BJ (cell line): ENCODE measurements at places on chromosomes 3 and 15.

GRCh38 chr15:57563416-57563815 is 28.3 kb upstream of the MYZAP start:
- DNase-seq: no peak

DNA sequence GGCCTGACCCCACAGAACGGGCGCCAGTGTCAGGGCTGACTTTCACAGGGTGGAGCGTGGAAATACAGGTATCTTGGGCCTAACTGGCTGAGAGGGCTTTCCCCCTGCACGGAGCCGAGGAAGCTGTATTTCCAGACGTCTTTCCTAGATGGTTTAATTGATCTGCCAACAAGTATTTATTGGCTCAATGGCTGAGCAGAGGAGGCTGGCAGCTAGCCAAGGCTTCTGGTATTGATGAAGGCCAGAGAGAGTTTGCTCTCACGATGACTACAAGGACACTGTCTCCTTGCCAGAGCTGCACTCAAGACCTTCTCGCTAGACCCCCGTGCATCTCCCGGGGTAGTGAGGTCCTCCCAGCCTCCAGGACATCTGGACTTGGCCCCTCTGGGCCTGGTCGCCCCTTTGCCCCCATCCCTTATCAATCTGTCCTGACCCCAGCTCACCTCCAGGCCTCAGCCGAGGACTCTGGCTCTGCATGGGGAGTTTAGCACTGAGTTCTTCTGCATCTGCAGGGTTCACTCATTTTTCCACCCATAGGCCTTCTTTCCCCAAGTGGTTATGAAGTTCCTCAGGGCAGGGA is 20.6 kb downstream of the SPSB4 start:
- DNase-seq: no peak

GRCh38 chr3:129314386-129315222 is 35.9 kb downstream of the HMCES start:
- DNase-seq: peak; percentile 42

DNA sequence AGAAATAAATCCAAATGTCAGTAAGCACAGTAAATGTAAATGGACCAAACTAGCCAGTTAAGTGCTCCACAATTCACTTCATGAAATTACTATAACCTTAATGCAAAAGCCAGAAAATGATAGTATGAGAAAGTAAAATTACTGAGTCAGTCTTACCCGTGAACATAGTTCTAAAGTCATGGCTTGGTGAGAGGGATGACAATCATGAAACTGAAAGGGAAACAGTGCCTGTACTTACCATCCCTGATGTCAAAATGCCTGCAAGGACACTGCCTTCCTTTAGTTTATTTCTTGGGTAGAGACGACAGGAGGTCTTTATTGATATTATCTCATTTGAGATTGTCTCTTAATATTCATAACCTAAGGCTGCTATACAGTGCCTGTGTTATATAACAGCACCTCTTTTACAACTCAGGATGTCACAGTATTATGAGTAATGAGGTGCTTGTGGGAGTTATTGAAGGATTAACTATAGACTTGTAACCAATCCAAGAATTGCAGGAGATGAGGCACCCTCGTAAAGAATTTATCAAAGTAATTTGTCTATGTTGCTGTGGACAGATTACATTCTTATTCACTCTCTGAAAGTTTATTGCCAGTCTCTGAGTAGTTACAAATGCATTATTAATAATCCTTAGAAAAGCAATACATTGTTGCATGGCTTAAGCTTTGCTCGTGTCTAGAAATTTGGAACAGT is 142.9 kb upstream of the BFSP2 start:
- DNase-seq: no peak

GRCh38 chr3:59163953-59164352 is 114.1 kb upstream of the CFAP20DC start:
- no peak for DNase-seq

- DNase-seq: no peak
These were observed 47.0 kb upstream of the CFAP161 start for GRCh38 chr15:81087066-81087465.

GRCh38 chr3:130895690-130896488 is 2.0 kb downstream of the ATP2C1 start:
- no peak for DNase-seq

DNA sequence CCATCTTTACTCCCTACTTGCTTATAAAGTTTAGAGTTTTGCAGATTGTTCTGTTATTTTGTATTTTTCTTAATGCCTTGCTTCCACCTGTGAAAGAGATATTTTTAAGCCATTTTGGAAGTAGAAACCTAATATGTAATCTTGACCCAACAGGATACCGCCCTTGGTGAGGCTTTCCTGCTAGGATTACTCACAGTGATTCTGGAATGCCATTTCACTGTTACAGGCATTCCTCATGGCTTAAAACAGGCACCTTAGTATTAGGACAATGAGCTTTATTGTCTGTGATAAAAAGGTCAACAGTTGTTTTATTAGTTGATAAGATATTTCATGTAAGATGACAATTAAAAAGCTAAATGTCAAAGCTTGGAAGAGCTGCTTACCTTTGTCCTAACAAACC is 58.2 kb downstream of the PHLDB2 start:
- DNase-seq: no peak

DNA sequence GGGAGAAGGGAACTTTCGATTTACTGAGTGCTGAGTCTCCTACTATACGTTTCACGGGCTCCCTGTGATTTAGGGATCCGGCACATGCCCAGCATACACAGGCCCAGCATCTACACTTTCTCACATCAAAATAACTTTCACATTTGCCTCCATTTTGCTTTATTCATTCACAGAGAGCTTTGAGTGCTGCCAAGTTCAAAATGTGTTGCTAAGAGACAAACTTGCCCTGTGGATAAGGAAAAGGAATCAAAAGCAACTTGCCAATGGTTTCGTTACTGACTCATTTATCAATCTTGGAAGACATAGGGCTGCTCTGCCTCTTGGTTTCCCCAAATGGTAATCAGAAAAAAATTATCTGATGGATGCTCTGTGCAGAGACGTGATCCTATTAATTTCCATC is 86.3 kb upstream of the LRRN1 start:
- DNase-seq: no peak

- no peak for DNase-seq
These were observed 60.6 kb upstream of the STAC start for GRCh38 chr3:36319680-36320079.

DNA sequence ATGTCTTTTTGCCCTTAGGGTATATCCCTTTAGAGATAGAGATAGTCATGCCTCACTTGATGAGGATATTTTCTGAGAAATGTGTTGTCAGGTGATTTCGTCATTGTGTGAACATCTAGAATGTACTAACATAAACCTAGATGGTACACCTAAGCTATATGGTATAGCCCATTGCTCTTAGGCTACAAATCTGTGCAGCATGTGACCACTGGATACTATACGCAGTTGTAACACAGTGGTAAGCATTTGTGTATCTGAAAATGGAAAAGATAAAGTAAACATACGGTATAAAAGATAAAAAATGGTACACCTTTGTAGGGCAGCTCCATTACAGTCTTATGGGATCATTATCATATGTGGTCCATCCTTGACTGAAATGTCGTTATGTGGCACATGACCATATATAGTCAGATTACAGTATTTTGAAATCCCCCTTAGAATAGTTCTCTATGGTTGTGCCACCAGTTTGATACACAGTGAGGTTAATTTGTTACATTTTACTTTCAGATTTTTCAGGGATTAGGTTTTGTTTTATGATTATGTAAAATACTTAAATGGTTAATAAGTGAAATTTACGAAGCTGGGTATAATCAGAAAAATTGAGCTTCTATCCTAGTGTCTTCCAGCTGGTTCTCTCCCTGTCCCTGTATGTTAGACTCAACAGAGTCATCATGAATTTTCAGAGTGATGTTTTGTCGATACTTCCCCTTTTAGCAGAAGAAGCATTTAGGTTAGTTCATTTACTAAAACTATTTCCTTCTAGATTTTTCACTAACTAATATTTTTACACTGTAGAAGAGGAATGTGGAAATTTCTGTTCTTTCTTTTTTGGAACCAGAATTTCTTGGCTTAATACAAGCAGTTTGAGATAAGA is 12.8 kb downstream of the SETD5 start:
- no peak for DNase-seq

GRCh38 chr3:177122183-177122856 is 75.0 kb downstream of the TBL1XR1 start:
- DNase-seq: no peak

DNA sequence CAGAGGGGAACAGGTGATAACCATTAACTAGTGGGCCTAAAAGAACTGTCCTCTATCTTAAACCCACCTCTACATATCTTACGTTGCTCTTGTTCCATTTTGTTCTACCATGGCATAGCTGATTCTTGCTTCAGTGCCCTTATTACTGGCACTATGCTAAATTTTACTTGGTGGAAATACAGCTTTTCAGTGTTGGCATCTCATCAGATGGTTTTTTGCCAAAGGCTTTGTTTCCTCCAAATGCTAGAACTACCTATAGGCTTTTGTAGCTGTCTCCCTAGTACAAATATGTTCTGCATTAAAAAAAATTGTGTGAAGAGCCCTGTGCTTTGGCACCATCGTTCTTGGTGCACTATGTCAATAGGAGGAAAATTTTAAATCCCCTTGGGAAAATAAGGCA is 145.0 kb upstream of the ZBTB20 start:
- DNase-seq: no peak

DNA sequence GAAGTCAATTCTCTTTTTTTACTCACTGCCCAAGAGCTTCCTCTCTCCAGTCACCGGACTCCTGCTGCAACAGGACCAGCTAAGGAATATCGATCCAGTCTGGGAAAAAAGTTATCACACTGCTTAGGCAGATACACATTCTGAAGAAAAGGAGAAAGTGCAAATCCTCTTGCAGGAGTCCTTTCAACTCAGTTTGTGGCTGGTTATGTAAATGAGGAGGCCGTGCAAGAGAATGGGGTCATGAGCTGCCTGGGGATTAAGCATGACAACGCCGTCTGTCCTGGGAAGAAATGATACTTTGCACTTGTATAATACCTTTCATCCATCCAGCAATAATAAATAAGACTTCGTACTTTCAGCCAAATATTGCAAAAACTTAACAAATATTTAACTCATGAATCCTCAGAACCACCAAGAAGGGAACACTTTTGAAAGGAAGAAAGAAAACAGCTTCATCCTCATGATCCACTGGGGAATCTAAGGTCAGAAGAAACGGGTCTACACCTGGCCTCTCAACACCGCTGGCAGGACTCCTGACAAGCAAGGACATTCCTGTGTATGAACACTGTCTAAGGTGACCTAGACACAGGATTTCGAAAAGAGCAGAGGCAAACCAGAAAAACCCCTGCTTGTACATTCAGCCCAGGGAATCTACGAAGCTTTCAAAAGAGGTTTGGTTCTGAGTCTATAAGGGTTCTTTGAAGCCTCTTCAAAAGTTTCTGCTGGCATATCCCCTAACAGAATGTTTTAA is 13.1 kb upstream of the WWTR1 start:
- no peak for DNase-seq

GRCh38 chr15:65327651-65328393 is 23.3 kb downstream of the RNU5B-1 start:
- no peak for DNase-seq

DNA sequence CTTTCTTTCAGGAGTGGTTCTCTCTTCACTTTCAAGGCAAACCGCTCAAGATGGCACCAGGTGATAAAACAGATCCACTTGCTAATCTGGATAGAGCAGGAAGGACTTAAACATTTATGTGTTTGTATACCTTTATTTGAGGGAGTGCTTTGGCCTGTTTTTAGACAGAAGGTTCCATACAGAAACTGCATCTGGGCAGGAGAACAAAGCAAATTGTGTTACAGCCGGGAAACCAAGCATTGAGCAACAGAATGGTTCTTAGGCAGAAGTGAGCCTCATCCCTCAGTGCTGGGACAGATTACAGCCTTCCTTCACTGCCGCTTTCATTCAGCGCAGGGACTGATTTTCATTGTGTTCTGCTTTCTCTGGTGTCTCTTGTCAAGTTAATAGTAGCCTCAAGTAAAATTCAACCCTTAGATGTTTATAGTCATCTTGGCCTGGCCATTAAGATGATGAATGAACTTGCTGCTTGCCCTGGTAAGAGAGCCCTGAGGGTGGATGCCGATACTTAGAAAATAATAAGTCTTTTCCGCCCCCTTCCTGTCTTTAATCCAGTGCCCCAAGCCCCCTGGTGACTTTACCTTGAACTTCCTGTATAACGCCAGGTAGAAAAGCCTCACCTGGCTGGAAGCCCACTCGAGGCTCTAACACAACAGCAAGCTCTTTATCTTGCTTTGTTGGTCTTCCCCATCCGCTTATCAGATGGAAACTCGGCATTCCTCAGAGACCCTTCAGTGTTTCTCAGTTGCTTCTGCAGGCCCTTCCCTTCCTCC is 168.0 kb upstream of the CTDSPL start:
- DNase-seq: no peak

DNA sequence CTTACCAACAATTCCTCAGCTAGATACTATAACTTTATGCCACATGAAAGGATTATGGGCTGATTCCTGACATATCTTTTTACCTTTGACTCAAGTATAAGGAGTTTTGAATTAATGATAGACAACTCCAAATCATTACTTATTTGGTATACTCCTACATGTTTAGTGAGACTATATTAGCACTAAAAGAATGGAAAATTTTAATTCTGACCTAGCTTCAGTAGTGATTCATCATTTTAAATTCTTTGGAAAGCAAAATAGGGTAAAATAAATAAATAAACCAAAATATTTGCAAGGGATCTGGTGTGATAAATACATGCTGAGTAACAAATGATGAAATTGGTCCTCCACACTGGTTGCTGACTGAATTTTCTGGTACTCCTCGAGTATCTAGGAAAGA is 42.3 kb upstream of the VGLL3 start:
- DNase-seq: no peak

GRCh38 chr3:122247825-122248185 is 64.3 kb downstream of the CASR start:
- no peak for DNase-seq

GRCh38 chr15:63908991-63909390 is 75.2 kb upstream of the HERC1 start:
- peak; percentile 42 for DNase-seq

GRCh38 chr3:135083756-135084155 is 288.7 kb downstream of the EPHB1 start:
- no peak for DNase-seq

DNA sequence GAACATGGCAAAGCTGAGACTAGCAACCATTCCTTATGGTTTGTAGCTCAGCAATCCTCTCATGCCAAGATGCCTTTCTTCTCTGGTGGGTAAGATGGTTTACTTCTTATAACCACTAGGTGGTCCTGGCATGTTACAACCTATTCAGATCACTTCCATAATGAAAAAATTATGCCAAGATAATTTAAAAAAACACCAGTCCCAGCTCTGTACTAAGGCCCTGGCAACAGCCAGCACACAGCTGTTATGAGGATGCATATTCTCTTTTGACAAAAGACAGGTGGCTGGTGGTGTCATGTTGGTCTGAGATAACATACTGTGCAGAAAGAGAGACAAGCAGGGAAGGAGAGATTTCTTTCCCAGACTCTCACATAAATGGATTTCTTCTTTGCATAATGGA is 65.7 kb upstream of the FRMD4B start:
- no peak for DNase-seq
